ENCODE measurements at places on chromosomes 13 and 19.

DNA sequence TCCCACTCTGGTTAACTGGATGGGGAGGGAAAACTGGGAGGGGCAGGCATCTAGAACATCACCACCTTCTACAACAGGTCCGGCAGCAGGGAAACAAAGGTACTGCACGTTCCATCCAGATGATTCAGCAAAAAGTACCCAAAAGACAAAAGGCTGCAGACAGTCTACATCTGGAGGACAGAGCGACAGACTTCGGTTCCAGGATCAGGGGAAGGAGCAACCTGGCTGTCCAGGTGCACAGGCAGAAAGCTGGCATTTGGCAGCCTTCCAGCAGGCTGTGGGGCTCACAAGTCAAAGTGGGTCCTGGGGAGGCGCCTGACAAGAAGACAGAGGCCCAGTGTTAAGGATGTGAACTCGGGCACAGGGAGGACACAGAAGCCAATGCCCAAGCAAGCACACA lies 202.9 kb downstream of the SUCLA2 start:
- no peak for DNase-seq

GRCh38 chr19:58035863-58036262 lies 2.0 kb downstream of the ZSCAN1 start:
- DNase-seq = no peak

- DNase-seq = no peak
Measured at GRCh38 chr13:86856991-86857390, 814.2 kb upstream of the SLITRK5 start.

DNA sequence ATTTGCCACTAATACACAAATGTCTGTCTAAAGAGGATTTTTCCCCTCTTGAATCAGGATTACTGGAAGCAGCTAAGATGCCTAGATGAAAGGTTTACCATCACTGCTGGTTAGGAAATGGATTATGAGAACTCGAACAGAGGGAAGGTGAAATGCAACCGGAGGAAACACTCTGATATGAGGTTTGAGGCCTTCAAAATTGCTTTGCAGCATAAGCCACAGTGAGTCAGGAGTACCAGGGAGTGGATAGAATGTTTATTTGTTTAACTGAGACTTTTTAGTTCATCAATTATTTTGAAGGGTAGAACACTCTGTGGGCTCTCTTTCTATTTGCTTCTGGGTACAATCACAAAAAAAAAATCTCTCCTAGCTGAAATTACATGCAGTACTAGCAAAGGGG lies 18.1 kb downstream of the CDADC1 start:
- DNase-seq = no peak

GRCh38 chr13:20503088-20504083 lies 22.3 kb downstream of the CRYL1 start:
- no peak for DNase-seq

DNA sequence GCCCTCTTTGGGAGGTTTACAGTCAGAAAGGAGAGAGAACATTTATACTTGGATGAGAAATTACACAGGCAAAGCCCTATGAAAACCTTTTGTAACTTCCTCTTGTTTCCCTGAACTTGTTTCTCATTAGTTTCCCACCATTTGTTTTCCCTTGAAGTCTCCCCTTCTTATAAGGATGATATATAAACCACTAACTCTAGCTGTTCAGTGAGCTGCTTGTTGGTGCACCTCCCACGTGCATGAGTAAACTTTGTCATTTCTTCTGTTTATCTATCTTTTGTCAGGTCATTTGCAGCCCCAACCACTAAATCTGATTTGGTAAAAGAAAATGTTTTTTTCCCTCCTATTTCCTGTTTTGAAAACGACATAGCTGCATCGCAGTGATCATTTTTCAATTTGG lies 919.9 kb downstream of the SLITRK1 start:
- DNase-seq = no peak

GRCh38 chr19:47228168-47228936 lies 2.6 kb downstream of the BBC3 start:
- no peak for DNase-seq

DNA sequence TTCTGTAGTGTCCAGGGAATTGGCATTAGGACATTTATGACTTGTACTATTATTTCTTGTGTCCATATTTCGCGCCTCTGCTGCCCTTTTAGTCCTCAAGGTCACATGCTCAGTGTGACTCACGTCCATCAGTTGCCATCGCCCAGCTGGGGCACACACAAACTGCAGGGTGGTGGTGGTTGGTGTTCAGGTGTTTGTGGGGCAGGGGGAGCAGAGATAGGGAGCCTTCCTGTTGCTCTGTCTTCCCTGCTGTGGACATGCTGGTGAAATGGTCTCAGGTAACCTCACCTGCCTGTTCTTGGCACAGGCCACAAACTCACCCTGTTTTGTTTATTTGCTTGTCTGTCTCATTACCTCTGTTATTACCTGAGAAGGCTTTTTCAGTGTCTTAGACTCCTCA lies 22.4 kb downstream of the PRR12 start:
- no peak for DNase-seq

- DNase-seq = no peak
Measured at GRCh38 chr13:111204438-111205177, 89.5 kb downstream of the ARHGEF7 start.

- DNase-seq = no peak
Measured at GRCh38 chr19:45705115-45705514, 12.6 kb downstream of the QPCTL start.

DNA sequence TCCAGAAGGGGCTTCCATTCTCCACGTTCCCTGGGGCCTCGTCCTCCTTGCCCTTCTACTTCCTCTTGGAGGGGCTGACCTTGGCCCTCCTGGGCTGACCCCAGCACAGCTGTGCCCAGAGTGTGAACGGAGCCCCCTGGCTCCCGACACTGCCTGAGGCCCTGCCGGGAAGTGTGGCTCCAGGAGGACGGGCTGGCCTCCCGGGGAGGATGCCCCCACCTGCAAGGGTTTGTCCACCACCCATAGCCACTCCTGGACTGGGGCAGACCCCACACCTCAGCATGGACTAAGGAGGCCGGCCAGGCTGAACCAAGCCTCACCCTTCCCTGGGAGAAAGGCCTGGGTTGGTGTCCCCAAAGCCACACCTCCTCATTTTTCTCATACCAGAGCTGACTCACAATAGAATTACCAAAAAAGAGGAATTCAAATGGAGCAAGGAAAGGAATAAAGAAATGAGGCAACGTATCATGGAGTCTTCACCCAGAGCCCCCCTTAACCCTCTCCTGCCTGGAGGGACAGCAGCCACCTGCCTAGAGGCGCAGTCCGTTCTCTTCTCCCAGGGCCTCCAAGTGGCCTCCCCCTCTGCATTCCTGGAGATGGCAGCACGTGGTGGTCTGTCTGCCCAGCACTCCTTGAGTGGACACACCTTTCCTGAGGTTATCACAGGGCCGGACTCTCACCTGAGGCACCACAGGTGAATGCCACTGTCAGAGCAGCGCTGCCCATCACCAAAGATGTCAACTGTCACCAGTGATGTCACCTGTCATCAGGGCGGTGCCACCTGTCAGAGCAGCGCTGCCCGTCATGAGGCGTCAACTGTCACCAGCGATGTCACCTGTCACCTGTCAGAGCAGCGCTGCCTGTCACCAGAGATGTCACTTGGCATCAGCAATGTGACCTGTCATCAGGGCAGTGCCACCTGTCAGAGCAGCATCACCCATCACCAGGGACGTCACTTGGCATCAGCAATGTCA lies 3.1 kb upstream of the C13orf46 start:
- no peak for DNase-seq

GRCh38 chr13:75762076-75762937 lies 126.2 kb downstream of the LMO7 start:
- peak; percentile 13 for DNase-seq
